Psoas muscle (tissue), 8 donors: ENCODE measurements at places on chromosomes 13 and 19. TPM values are rescaled to one million over a fixed set of nuclear protein-coding genes. Genes with fewer than 3 reads are reported as not detected.
A peak's percentile ranks its signal among the peaks of the same experiment; 100 is the strongest.

- DNase-seq, result no peak
These were observed 127.7 kb downstream of the FRY start for GRCh38 chr13:32159137-32159869.

DNA sequence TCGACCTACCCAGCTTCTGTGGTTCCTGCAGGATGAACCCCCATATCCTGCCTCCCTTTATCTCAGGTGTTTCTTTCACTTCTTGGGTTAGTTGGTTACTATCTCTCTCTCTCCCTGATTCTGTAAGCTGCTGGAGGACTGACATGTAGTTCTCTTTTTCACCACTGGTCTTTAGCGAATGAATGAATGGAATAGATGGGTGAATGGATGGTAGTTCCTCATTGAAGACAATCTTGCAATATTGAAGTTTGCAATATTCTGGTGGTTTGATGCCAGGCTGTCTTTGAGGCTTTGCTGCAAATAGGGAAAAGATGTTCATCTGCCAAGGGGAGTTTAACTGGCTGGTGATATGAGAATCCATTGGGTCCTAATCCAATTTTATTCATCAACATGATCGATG, 120.2 kb downstream of the UBL3 start:
- DNase-seq, result no peak

DNA sequence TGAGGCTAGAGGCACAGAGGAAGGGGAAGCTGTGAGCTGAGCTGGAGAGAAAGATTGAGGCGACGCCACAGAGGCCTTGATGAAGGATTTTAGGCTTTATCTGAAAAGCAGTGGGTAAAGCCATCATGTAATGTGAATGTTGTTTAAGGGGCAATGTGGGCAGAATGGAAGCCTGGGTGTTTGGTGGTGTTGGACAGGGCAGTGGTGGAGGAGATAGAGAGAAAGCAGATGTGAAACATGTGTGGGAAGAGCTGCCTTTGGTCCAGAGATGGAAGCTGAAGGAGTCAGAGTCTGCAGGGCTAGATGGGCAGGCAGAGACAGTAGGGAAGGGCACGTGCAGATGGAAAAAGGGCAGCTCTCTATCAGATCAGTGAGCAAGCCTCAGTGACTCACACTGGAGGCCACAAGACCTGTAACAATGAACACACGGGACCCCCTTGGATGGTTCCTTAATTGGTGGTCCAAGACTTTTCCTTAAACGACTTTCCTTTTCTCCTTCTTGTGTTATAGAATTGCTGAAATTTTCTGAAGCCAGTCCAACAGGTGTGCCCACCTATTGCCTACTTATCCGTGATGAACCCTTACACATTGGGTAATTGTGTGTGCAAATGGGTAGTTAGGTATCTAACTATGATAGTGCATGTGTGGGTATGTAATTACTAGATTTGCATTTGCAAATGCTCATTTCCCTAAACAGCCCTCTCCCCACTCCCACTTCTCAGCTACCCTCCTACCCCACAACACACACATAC, 21.7 kb downstream of the ZNF536 start:
- DNase-seq, result no peak

DNA sequence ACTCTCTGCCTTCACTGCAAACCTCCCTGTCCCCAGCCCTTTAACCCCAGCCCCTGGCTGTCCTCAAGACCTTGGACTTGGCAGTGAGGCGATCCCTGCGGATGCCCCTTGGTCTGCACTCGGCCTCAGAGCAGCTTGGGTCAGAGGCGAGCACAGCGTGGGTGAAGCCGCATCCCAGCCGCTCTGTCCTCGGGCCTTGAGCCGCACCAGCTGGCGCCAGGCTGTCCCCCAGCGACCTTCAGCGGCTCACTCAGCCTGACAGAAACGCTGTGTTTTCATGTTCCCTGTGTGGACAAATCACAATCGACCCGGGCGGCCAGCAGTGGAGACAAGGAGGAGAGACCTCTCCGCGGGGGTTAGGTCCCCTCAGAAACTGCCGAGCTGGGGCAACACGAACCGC, 52.0 kb downstream of the GNG7 start:
- no peak for DNase-seq

- DNase-seq, result no peak
These were observed 41.1 kb downstream of the GPR12 start for GRCh38 chr13:26719356-26719945.

- DNase-seq, result no peak
These were observed 36.4 kb downstream of the PSG11 start for GRCh38 chr19:42989851-42990250.

Gene B3GNT3
- polyA plus RNA-seq, result 0.03 TPM

- DNase-seq, result no peak
These were observed 29.5 kb downstream of the SLC25A30 start for GRCh38 chr13:45388664-45389063.

DNA sequence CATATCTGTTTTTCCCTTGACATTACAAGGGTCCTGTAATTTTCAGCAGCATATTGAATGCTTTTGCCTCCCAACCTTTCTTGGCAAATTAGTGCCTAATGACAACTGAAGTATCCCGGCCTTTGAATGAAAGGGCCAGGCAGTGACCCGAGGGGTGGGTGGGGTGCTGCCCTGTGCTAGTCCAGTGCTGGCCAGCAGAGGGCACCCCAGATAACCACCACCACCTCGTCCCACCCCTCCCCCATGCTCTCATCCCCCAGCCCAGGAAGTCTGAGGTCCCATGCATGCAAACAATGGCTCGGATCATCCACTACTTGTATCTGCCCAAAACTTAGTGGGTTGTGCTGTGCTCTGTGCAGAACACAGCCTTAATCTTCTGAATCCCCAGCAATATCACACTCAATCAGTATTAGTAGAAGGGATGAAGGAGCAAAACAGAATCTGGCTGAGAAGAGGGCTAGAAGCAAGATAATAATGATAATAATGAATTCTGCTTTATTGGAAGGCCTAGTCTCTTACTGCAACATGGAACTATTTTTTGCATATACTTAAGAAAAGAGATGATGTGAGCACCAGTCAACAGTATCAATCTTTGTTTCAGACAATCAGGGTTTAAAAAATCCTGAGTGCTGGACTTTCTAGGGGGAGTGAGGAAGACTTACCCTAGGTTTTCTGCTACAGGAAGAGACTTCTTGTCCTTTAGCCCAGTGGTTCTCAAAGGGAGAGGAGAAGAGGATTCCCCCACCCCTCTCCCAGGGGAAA, 3.8 kb downstream of the ATP12A start:
- peak; percentile 48 for DNase-seq

- peak; percentile 94 for DNase-seq
These were observed 9.7 kb upstream of the LYPD3 start for GRCh38 chr19:43474986-43475705.

- DNase-seq, result no peak
These were observed 14.0 kb upstream of the GJB2 start for GRCh38 chr13:20206698-20207235.

Gene SIGLEC8
- polyA plus RNA-seq, result 0.03 TPM
